ENCODE measurements at places on chromosomes 5 and 9. TPM values are rescaled to one million over a fixed set of nuclear protein-coding genes. Genes with fewer than 3 reads are reported as not detected.

The MVB12B gene
- total RNA-seq = 30.7 TPM

- H3K4me1 ChIP-seq = peaks cover 24% of the 10 kb centered on the region
- no peak for DNase-seq
- no peak overlapping the region for H3K4me3 ChIP-seq
- H3K27ac ChIP-seq = no peak overlapping the region
- H3K27me3 ChIP-seq = no peaks in the 10 kb centered on the region
Measured at GRCh38 chr9:133129001-133129795, 8.2 kb upstream of the RALGDS start.

DNA sequence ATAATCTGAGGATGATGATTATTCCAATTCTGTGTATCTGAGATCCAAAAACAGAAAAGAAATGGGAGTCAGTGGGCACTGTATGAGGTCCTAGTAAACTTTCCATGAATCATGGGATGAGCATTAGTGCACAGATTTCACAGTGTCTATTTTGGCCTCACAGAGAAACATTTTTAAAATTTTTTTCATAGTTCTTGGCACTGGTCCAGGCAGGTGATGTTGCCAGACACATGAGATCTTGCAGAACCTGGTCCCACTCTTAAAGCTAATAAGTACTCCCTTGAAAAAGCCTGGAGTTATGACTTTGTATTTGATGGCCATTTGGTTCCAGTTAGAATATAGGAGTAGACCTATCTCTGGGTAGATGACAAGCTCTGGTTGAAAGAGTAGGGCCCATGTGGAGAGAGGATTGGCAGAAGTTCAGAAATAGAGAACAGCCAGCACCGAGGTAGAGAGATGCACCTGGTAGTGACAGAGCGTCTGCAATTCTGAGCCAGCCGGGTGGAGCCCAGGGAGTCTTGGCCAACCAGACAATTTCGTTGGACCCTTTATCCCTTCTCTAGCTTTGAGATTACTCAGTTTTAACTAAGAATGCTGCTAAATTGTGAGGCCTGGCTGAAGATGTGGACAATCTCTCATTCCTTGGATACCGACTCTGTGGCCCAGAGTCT lies 6.3 kb upstream of the TNFSF15 start:
- H3K36me3 ChIP-seq = no peaks in the 10 kb centered on the region
- H3K27ac ChIP-seq = no peak overlapping the region
- H3K4me1 ChIP-seq = no peaks in the 10 kb centered on the region
- H3K4me3 ChIP-seq = no peak overlapping the region

The FAM120A gene
- 73.9 TPM for total RNA-seq

DNA sequence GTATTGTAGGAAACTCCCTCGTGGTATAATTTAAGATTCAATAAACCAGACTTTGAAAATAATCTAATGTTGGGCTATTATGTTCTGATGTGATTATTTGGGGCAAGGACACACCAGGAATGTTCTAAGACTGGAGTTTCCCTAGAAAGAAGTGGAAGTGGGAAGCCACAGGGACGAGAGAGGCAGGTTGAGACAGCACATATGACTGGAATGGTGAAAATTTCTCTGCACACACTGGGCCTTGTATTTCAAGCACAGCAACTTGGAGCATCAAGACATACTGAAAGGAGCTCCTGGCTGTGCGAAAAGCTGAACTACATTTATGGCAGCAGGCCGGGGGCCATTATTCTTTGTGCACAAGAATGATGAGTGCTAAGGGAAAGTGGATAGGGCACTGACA lies 98.2 kb downstream of the CETN3 start:
- no peak overlapping the region for H3K27ac ChIP-seq
- no peak for DNase-seq
- no peaks in the 10 kb centered on the region for H3K4me1 ChIP-seq
- no peaks in the 10 kb centered on the region for H3K27me3 ChIP-seq
- H3K36me3 ChIP-seq = no peaks in the 10 kb centered on the region

GRCh38 chr5:169724303-169725087 lies 87.4 kb downstream of the DOCK2 start:
- no peaks in the 10 kb centered on the region for H3K4me1 ChIP-seq
- no peak overlapping the region for H3K4me3 ChIP-seq
- H3K27ac ChIP-seq = no peak overlapping the region
- DNase-seq = no peak

GRCh38 chr5:79562351-79563246 lies 48.7 kb upstream of the HOMER1 start:
- H3K27ac ChIP-seq = no peak overlapping the region
- H3K27me3 ChIP-seq = no peaks in the 10 kb centered on the region
- no peak for DNase-seq
- no peaks in the 10 kb centered on the region for H3K36me3 ChIP-seq
- H3K4me1 ChIP-seq = no peaks in the 10 kb centered on the region

DNA sequence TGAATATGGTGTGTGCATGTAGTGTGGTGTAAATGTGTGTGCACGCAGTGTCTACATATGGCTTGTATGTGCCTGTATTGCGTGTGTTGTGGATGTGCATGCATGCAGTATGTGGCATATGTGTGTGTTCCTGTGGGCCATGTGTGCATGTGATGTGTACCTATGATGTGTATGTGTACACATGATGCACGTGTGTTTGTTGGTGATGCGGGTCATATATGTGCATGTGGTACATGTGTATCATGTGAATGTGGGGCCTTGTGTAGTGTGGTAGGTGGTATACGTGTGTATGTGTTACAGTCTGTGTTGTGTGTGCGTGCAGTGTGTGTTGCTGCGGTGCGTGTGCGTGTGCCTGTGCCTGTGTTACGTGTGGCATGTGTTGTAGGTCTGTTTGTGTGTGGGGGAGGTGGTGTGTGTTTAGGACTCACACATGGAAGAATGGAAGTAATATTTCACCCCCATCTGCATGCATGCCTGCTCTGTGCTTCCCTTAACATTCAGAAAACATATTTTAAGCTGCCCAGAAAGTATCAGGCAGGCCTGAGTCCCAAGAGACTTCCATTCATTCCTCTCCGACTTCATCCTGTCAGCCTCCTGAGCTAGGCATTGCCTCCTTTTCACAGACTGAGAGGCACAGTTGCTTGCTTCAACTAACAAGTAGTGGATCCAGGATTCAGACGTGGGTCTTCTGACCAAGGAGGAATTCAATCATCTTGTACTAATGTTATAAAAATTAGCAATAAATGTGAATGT lies 55.4 kb upstream of the RUFY1 start:
- H3K4me3 ChIP-seq = no peak overlapping the region
- no peaks in the 10 kb centered on the region for H3K36me3 ChIP-seq
- H3K4me1 ChIP-seq = no peaks in the 10 kb centered on the region
- no peak overlapping the region for H3K27ac ChIP-seq
- H3K27me3 ChIP-seq = no peaks in the 10 kb centered on the region

All from testis (tissue), 5 donors.